Epithelial cell of prostate (primary cell): ENCODE measurements at places on chromosomes 2 and 18.

DNA sequence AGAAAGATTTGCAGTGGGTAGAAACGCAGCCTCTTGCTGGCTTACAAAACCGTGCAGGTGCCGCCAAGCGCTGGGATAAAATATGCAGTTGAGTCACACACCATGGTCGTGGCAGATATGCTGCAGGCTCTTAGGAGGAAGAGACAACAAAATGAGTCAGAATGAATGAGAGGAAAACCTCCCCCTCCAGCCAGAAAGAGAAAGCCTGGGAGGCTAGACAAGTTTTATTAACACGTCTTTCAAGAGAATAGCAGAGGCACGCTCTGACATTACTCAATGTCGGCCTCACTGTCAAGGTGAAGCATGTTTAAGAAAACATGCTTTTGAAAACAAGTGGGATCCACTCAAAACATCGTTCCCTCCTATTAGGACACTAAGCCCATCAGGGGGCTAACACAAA lies 37.1 kb upstream of the ZCCHC2 start:
- DNase-seq: peak; percentile 95

GRCh38 chr2:151669585-151670081 lies 64.6 kb downstream of the NEB start:
- peak; percentile 27 for DNase-seq

DNA sequence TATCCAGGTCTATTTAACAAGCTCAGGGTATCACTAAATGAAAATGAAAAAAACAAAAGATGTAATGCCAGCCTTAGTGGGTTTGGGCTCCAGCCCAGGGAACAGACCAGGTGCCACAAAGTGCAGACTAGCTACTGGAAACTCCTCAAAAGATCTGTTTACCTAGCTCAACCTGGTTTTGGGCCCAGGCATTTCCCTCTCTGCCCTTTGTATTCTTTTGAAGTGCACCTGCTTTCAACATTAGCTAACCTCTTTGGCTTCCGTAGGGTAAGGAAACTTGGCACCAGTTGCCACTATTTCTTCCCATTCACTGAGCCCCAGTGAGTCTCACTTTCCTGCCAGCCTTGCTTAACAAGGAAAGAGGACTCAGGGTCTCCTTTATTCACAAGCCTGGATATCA lies 123.6 kb upstream of the CDCA7 start:
- DNase-seq: no peak

DNA sequence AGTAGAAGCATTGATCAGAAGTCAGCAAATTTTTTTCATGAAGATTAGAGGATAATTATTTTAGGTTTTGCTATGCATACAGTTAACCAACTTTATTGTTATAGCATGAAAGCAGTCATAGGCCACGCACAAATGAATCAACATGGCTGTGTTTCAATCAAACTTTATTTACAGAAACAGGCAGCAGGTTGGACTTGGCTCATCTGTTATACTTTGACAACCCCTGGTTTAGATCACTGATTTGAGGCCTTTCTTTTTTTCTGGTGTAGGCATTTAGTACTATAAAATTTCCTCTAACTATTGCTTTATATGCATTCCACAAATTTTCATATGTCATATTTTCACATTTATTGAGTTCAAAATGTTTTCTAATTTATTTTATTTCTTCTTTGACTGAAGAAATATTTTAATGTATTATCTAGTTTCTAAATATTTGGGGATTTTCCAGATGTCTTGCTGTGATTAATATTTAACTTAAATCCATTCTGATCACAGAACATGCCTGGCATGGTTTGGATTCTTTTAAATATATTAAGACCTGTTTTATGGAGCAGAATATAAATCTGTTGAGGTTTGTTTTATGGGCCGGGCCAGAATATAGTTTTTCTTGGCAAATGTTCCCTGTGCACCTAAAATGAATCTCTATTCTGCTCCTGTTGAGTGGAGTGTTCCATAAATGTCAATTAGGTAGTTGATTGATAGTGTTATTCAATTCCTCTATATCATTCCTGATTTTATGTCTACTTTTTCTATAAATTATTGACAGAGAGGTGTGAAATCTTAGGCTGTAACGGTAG lies 116.3 kb upstream of the KLHL29 start:
- no peak for DNase-seq

GRCh38 chr2:218720048-218721041 lies 9.7 kb downstream of the TTLL4 start:
- no peak for DNase-seq

DNA sequence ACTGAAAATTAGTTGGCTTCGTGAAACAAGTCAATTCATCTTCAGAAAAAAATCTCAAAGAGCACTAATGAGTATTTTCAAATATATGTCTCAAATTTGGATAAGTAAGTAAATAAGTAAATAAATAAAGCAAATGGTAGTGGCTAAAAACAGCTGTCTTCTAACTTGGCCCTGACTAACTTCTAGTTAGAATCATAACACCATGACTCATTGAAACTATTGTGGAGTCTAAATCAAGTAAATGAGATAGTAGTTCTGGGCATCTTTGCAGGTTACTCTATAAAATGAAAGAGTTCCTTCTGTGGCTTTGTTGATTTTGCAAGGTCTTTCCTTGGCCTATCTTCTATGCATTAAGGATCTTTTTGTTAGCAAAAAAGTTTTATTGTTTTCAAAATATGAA lies 110.7 kb downstream of the SLC8A1 start:
- DNase-seq: no peak

GRCh38 chr2:41998186-41999127 lies 49.4 kb upstream of the PKDCC start:
- no peak for DNase-seq

DNA sequence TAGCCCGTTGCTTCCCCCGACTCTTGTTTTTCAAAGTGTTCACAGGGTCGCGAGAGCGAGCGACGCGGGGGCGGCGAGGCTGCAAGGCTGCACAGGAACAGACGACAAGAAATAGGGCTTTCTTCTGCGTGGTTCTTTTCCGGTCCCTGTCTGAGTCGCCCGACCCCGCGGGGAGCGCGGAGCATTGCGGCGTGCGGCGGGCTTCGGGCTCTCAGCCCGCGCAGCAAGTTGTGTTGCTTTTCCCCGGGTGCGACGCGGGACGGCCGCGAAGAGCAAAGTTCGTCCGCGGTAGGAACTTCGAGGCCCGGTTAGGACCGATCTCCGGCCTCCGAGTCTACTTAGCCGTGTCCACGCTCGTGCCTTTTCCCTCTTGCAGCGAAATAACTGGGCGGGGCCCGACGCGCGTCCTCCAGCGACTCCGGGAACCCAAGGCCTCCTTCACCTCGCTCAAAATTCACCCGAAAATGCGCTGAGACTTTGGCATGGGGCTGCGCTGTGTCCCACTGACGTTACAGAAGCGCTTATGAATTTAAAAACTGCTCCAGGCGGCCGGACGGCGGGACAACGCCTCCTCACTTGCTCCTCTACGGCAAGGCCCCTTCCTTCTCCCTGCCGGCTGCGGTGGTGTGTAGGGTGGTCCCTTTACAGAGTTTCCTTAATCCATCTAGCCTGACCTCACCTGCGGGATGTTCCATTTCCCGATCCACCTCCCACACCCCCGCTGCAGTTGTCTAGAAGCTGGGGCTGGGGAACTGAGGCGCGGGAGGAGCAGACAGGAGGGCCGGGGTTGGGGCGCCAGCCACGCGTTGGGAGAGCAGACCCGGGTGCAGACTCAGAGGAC lies 1.5 kb upstream of the BCL2L11 start:
- DNase-seq: no peak

DNA sequence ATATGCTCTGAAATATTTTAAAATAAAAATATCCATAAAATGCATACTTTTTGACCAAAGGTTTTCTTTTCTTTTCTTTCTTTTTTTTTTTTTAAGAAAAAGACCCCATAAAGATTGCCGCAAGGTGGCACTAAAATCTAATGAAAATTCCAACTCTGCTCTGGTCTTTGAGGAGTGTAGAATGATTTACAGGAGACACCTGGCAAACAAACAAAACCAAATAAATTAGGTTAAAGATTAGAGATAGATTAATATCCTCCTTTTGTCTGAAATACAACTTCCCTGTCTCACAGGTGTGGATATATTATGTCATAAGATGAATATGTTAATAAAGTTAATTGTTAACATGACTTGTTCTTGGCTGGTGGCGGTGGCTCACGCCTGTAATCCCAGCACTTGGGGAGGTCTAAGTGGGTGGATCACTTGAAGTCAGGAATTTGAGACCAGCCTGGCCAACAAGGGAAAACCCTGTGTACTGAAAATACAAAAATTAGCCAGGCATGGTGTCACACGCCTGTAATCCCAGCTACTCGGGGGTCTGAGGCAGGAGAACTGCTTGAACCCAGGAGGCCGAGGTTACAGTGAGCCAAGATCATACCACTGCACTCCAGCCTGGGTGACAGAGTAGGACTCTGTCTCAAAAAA lies 3.5 kb upstream of the RHOB start:
- no peak for DNase-seq
